ENCODE measurements at places on chromosomes 6 and 20.

GRCh38 chr6:155829646-155830045 lies 374.0 kb upstream of the NOX3 start:
- no peak for DNase-seq

DNA sequence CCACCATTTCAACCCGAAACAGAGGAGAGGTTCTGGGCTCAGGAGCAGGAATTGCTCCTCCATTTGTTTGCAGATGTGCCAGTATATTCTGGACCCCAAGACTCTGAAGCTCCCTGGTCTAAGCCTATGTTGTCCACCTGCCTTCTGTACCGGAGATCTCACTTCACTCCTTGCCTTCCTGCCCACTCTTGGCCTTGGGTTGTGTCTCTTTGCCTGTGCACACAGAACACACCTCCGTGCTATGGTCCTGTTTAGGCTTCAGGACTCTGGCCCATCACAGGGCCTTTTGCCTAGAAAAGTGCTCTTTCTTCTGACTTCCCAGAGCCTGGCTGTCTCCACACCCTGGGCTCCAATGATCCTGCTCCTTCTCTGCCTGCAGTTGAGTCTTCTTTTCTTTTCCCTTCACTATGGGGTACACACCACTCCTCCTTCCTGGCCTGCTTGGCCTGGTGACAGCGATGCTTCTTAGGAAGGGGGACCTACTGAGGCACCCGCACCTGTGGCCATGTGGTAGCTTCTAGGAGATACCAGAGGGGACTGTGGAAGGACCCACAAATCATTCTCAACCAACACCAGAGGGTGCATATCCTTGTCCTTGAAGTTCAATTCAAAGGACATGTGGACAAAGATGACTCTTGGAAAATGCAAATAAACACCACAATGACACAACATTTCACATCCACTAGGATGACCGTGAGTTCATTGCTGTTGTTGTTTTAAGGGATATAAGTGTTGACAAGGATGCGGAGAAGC lies 75.1 kb downstream of the FOXA2 start:
- no peak for DNase-seq

DNA sequence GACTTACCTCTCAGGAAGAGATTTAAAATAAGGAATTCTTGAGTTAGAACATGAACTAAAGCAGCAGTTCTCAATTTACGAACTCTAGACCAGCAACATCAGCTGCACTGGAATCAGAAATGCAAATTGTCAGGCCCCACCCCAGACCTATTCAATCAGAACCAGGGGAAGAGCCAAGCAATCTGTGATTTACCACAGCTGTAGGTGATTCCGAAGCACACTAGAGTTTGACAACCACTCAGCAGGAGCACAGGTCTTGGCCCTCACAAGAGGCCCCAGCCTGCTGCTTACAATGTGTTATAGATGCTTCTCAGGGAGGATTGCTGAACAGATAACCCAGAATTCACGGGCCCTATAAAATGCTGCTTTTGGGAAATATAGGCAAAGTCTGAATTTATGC lies 279.2 kb downstream of the PTPRK start:
- no peak for DNase-seq

GRCh38 chr6:161327360-161327953 lies 53.6 kb upstream of the AGPAT4 start:
- no peak for DNase-seq

GRCh38 chr6:79440598-79440997 lies 96.6 kb downstream of the LCA5 start:
- DNase-seq = no peak

GRCh38 chr6:119052292-119052889 lies 26.1 kb downstream of the FAM184A start:
- DNase-seq = no peak

DNA sequence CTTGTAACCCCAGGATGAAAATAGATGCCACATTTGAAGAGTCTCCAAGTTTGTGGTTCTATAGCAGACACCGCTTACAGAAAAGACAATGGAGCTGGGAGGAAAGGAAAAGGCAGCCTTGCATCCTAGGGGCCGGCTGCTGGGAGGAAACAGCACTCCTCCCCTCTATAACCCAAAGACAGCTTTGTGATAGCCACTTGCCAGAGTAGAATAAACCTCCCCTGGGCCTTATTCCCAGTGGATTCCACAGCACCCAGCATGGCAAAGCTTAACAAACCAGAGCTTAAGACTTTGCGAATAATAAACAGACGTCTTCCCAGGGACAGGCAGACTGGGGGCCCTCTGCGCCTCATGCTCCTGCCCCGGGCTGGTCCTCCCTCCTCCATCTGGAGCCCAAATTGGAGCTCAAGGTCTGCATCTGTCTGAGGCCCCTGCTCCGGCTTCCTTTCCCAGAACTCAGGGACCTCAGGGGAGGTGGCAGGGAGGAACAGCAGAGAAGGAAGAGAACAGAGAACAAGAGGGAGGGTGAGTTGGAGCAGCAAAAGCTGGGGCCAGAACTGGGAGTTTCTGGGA lies 8.8 kb upstream of the TAF8 start:
- DNase-seq = no peak

GRCh38 chr6:1498491-1499113 lies 109.2 kb downstream of the FOXF2 start:
- no peak for DNase-seq

- no peak for DNase-seq
Measured at GRCh38 chr6:110544472-110544871, 68.1 kb upstream of the SLC22A16 start.

DNA sequence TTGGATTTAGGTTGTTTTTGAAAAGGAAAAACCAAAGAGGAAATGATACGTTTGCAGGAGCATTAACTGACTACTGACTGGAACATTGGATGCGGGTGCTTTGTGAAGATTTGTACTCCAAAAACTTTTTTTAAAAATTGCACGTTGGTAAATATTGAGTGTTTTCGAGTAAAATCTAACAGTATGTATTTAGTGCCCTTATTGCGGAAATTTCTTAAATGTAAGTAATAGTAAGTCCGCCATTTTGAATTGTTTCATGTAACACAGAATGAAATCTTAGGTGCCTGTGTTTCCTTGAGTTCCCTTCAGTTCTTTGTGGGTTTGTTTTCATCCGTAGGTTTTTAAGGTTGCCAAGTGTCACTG lies 15.2 kb upstream of the LIN28B start:
- no peak for DNase-seq

DNA sequence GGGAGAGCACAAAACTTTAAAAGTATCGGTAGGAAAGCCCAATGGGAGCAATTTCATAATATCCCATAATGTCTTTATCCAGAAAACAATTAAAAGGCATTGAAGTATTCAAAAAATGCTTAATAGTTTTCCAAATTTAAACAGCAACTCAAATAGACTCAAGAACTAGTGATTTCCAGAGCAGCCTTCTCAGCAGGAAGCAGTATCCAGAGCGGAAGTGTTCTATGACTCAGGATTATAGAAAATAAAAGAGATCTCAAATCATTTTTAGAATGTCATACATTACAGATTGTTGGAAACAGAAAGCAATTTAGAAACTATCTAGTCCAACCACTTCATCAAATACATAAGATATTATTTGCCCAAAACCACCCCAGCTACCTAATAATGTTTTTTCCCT lies 79.3 kb downstream of the COL12A1 start:
- no peak for DNase-seq

GRCh38 chr20:29301624-29302259 lies 1955.7 kb upstream of the DEFB115 start:
- no peak for DNase-seq

DNA sequence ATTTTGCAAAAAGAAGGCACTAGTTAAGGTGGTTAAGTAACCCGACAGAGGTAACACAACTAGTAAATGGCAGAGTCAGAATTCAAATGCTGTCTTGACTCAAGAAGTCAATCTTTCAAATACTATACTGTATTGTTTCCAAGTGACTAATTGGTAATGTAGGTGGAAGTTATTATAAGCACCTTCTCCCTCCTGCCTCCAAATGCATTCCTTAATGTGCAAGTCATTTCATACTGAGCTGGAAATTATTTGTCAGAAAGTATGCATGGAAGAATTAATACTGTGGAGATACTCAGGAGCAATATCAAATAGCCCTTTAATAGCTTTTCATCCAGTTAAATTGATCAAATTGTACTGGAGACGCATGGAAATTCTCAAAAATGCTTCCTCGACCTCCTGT lies 579.1 kb downstream of the DOK5 start:
- DNase-seq = no peak

- no peak for DNase-seq
Measured at GRCh38 chr6:123263981-123264380, 267.9 kb downstream of the CLVS2 start.

GRCh38 chr6:117681162-117681741 lies 6.0 kb downstream of the NUS1 start:
- DNase-seq = no peak

- DNase-seq = no peak
Measured at GRCh38 chr20:3739054-3739925, 6.8 kb downstream of the HSPA12B start.

All from glutamatergic neuron (in vitro differentiated cells).